Activated CD8-positive, alpha-beta memory T cell treated with anti-CD3 and anti-CD28 coated beads for 4 hours (primary cell): ENCODE measurements at places on chromosomes 2 and 18.

DNA sequence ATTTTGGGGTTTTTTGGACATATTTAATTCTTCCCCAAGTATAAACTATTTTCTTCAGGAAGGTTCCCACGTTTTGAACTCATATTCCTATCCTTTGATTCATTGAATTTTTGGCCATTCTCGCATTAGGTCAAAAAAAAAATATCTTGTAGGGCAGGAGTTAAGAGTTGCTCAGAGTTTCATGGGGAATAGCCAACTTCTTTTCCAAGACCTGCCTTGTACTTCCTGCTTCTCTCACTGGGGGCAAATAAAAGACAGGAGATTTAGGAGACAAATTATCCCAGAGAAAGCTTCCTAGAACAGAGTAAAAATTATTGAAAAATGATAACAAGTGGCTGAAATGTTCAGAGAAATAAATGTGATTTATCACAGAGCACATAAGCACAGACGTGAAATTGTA lies 55.2 kb upstream of the BCL11A start:
- DNase-seq: no peak

DNA sequence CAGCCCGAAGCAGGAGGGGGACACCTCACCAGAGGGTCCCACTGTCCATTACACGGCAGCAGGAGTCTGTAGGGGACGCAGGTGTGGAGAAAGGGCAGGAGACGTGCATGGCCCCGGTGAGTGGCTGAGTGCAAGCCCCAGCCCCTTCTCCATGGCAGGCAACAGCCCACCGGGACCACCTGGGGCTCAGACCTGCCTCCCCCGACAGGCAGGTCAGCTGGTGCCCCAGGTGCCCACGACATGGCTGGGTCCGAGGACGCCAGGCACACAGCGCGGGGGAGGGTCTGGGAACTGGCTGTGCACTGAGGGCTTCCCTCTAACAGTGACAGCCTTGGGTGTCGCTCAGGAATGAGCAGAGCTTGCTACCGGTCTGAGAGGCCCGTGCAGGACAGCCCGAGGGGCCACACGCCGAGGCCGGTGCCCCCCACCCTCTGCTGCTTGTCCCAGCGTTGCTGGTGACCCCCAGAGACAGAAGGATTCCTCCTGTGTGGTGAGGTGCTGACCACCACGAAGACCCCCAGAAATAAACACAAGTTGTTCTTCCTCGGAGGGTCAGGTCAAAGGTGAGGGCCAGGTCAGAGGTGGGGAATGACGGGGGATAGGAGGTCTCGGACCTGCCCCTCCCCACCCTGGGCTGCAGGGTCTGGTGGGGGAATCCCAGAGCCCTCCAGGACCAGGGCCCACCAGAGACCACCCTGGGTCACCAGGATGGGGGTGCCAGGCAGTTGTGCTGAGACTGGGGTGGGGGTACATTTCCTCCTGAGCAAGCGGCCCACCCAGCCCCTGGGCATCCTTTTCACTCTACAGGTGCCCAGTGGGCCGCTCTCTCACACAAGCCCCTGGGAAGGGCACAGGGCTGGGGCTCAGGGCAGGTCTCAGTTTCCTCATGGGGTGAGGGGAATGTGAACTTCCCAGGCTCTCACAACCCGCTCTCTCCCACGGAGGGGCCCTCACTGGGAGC lies 50.6 kb downstream of the SLC66A2 start:
- DNase-seq: no peak

DNA sequence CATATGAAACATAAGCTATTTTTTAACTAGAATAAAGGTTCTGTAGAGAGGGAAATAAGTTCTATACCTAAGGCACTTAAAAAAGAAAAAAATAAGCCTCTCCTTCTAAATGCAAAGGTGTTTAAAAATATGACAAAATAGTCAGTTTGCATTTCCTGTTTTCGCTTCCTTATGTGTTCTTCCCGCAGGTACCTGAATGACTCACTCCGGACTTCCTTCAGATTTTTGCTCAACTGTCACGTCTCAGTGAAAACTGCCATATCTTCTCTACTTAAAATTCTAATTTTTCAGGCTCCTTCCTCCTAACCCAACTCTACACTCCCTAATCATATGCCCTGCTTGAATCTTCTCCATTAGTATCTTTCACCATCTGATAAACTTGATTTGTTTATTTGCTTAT lies 1333.1 kb downstream of the LRP1B start:
- no peak for DNase-seq

- no peak for DNase-seq
These were observed 36.5 kb downstream of the MGAT5 start for GRCh38 chr2:134290358-134290757.

DNA sequence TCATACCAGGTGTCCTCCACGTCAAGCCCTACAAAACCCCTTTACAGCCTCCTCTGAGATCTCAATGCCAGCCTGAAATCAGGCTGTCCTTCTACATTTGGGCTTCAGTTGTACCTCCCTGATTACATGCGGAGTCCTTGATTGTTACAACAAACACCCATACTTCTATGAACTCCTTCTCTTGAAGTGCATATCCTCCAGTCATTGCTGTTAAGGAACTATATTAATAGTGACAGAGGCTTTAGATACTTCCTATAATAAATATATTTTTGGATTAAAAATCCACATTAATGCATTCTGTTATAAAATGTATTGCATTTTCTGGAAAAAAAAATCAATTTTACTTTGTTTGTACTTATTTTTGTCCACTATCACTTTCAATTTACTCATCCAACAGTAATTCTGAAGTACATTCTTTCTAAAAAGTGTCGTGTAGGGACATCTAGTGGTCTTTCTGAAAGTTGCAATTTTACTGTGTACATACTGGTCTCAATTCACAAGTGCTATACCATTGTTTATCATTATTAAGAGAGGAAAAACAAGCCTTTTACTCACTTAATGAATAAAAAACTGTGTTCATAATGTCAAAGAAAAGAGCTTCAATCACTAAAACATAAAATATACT lies 316.4 kb downstream of the DSEL start:
- DNase-seq: no peak

DNA sequence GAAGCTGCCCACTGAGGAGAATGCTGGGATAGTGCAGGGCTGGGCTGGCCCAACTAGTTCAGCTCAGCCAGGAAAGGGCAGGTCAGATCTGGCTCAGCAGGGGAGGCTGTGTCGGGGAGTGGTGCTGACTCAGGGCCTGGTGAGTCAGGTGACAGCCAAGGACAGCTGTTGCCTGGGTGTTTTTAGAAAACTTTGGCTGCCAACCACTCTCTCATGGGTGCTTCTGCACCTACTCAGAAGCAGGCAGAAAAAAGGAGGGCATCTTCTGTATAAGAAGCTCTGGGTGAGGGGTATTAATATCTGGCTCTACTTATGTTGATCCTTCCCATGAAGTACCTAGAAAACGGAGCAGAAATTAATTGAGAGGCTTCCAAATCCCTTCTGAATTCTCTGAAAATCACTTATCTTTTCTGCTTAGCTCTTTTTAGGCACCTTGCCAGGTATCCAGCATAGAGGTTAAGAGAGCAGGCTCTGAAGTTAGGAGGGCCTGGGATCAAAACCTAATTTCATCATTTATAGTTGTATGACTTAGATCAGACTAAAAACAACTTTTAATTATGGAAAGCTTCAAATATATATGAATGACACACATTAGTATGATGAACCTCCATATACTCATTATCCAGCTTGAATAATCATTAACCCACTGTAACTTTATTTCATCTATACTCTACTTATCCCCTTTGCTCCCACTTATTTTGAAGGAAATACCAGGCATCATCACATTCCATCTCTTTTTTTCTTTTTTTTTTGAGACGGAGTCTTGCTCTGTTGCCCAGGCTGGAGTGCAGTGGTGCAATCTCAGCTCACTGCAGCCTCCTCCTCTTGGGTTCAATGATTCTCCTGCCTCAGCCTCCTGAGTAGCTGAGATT lies 15.5 kb upstream of the RAB10 start:
- DNase-seq: no peak

DNA sequence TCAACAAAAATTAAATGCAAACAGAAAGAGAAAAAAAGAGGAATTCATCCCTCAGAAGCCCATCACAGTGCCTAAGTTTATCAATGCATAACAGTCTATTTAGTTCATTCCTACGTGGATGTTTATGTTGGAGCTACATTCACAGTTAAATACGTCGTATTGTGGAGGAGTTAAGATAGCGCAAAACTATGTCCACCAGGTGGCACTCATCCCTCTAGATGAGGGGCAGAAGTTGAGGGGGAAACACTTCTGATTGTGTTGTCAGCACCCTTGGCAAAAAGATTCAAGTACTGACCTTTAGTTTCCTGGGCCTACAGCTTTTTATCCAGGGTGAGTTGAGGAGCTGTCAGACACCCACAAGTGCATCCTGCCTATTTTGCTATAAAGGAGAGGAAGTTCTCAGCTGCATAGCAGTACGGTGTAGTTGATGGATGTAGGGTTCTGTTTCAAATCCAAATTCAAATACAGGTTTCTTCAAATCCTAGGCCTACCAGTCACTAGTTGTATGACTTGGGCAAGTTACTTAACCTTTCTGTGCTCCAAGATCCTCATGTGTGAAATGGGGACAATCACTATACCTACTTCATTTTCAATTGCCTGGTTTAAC lies 26.8 kb upstream of the MYO1B start:
- DNase-seq: peak; percentile 33

- DNase-seq: no peak
These were observed 117.7 kb upstream of the MCFD2 start for GRCh38 chr2:47033102-47033880.

DNA sequence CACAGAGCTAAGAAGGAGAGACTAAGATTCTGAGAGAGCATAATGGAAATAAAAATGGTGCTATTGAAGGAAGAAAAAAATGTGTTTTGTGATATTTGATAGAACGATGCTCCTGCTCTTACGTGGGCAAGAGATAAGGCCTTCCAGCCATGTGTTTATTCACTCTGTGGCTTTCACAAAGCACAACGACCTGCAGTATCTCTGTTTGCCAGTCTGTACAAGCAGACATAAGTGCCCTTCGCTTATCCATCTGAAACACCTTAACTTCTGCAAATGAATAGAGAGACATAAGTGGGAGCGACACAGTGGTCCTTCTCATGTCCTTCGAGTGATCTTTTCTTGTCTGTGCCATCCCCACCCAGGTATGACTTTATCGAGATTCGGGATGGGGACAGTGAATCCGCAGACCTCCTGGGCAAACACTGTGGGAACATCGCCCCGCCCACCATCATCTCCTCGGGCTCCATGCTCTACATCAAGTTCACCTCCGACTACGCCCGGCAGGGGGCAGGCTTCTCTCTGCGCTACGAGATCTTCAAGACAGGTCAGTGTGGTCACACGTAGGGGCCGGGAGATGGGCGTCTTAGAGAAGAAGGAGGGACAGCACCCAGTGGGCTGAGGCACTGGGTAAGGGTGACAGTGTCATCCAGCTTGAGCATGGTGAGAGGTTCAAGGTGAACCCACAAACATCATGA lies 33.7 kb downstream of the NRP2 start:
- DNase-seq: no peak

DNA sequence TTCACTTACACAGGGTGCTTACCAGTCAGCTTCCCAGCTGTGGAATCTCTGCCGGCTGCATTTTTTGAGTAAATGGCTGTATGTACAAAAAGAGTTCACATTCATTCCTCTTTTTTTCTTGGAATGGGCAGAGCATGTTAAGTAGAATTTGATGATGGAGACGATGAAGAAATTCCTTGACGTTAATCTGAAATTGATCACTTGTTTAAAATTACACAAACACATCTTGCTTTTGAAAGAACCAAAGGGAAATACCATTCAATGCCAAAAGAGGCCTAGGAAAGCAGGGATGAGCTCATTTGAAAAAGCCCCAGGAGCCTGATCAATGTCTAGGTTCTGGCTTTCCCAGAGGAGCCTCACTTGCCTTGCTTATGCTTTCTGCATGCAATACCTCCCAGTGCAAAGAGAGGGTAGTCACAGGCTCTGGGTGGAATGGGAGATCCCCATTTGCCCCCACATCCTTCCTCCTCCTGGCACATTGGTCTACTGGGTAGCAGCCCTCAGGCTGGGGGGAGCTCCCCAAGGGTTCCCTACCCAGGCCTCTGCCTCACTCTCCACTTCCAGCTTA lies 12.3 kb upstream of the SMAD7 start:
- DNase-seq: no peak
